ENCODE measurements at places on chromosomes 6 and 20.

DNA sequence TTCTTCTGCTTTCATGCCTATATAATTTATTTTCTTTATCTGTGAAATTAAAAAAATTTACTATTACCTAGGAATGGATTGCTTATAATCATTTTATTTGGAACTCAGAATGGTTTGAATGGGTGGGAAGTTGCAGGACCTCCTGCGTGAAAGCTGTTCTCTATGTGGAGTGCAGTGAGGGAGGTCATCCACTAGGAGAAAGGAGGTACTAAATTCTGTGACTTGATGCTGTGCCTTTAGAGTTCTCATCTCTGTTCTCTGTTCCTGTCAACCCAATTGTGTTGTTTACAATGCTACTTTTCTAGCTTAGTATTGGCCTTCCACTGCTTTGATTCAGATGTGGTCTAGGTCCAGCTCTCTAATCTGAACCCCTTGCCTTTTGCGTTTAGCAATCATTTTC lies 65.0 kb upstream of the HIVEP1 start:
- no peak for DNase-seq

GRCh38 chr6:84633771-84634170 lies 130.6 kb downstream of the TBX18 start:
- DNase-seq, result no peak

DNA sequence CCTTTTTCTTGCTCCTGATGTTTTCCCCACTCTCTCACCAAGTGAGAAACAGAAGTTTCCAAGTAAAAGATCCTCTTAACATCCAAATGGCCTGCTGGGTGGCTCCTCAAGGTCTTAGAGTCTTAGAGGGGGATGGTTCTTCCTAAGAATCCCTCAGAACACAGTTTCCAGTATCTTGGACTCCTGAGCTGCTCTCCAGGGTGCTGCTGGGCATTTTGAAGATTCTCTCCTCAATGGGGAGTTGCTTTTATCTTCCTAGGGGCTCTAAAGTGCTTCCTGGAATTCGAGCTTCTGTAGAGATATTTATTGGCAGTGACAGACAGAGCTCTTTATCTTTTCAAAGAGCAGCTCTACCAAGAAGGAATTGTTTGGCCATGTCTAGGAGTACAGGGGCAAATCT lies 70.8 kb upstream of the SLC35B3 start:
- no peak for DNase-seq

GRCh38 chr20:41074441-41074840 lies 45.8 kb downstream of the TOP1 start:
- no peak for DNase-seq

DNA sequence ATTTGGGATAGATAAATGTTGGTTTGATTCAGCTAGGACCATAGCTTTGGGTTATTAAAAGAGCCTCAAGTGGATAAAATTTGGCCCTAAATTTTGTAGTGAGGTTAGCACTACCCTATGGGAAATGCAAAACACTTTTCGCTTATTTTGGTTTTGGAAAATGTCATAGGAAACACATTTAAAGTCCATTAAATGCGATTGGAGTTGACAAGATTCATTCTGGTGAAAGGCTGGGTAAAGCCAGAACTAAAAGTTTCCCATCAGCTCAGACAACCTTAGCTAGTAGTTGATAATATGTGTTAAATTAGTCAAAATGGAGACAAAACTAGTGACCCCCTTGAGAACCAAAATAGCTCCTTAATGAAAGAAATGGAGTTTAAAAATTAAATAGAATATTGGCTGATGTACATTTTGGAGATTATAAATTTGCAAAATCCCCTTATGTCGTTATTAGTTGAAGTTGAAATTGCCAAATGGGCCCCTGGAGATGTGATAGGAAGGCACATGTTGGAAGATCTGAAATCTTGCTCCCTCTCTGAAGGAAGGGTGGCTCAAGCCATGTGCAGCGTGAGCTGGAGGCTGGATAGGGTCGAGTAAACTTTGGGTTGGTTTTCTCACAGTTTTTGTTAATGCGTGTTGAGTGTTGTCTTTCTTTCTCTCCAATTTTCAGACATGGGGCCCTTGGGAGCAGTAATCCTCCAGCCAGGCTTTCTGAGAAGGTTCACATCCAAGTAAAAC lies 72.8 kb downstream of the CD83 start:
- no peak for DNase-seq

DNA sequence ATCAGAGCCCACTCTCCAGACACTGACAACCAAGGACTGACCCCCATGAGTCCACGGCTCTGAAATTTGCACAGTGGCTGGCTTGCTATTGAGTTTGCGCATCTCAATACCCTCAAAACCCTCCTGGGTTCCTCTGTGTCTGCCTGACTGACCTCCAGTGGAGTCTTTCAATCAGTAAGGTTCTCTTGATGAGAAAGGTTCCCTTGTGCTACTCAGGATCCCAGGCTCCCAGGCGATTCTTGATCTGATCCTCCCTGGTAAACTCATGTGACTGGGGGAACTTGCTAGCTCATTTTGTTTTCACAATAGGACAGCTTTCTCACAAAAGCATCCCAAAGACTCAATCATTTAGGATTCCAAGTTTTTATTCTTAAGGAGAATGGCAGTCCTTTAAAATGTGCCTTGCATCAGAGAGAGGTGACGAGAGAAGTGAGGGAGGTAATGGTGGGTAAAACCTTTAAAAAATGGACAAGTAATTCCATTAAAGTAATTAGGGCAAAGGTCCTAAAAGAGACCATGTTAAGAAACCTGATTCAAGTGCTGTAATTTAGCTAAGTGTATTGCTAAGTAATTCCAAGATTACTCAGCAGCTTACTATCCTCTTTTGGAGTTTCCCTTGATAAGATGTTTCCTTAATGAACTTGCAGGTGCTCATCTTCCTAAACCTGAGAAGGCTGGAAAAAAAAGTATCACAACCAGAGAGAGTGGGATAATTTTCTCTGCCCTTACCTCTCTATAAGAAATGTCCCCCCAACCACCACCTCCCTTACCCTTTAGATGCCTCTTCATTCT lies 304.7 kb upstream of the SGK1 start:
- DNase-seq, result no peak

- peak; percentile 61 for DNase-seq
These were observed 1.4 kb downstream of the QKI start for GRCh38 chr6:163415620-163416556.

DNA sequence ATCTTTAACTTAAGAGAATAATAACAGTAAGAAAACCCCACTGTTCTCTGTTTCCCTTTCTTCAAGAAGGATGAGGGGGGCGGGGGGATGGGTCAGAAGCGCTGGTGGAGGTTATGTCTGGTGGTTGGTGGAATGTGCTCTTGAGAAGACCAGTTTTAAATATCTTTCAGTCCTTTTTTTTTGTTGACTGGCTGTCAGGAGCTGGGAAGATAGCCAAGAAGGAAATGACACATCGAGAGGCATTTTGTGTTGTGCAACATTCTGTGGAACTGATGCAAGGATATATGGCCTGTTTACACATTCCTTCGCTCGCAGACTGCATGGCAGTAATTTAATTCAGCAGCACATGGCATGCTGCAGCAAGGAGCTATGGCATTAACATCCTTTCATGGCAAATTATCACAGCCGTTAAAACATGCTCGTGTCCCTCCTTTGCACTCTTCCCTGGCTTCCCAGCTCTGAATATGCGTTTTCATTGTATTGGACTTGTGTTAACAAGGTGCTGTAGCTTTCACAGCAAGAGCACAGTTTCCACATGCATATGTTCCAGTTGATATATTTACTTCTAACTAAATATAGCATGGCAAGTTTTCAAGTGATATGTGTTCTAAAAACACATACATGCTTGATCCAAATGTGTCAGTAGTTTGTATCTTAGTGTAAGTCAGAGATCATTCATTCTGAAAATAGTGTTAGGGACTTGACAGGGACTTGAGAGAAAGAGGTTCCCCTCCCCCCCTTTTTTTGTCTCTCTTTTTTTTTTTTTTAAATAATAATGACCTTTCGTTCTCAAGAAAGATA lies 68.2 kb upstream of the SUPT3H start:
- peak; percentile 49 for DNase-seq

DNA sequence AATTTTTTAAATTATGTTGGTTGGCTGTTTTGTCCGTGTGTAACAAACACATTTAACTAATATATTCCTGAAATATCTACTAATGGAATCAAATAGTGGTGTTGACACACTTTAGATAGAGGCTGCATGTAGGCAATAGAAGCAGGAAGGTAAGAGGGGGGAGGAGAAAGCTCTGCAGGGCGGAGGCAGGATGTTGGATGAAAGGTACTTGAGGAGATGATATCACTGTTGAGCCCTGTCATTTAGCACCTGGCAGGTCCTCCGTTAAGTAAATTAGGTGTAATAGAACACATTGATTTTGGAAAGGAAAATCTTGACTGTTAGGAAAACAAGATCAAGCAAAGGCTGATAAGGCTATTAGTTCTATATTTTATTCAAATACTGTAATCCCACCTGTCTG lies 618.7 kb downstream of the PKHD1 start:
- DNase-seq, result no peak

- no peak for DNase-seq
These were observed 62.3 kb upstream of the GPR31 start for GRCh38 chr6:167219967-167220512.

DNA sequence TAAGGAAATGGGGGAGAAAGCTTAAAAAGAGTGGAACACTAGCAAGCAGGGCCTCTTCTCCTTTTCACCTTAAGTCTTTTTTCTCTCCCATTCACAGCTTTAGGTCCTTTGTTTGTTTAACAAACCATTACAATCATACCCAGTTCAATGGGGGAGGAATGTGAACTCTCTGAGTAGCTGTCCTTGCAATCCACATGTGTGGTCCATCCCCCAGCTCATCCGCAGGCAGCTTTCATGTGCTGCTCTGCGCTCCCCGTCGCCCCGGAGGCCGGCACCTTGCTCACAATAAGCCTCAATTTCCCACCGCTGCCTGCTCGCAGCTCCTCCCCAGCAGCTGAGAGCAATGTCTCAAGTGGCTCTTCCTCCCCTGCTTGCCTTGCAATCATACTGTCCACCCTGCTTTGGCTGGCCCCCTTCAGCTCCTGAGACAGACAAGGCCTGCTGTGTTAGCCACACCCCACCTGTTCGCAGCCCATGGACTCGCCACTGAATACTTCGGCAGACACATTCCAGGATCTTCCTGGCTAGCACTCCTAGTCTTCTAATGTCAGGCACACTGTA lies 49.1 kb downstream of the PLAGL1 start:
- no peak for DNase-seq

- DNase-seq, result peak; percentile 57
These were observed 763 bp downstream of the C6orf47 start for GRCh38 chr6:31659649-31660380.

GRCh38 chr6:5813625-5814027 lies 193.1 kb downstream of the NRN1 start:
- DNase-seq, result peak; percentile 33

DNA sequence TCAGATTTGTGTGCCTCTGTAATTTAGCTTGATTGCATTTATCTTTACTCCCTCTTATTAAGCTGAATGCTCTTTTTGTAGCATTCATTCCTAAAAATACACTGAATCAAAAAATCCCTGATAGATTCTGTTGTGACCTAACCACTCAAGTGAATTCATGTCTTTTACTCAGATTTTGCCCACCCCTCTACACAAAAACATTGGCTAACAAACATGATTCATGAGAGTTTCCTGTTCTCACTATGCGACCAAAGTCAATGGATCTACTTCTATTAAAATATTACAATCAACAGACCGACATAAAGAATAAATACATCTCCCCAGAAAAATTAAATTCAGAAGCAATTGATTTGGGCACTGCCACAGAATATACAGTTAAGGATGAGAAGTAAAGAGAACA lies 99.5 kb upstream of the THEMIS start:
- DNase-seq, result no peak

DNA sequence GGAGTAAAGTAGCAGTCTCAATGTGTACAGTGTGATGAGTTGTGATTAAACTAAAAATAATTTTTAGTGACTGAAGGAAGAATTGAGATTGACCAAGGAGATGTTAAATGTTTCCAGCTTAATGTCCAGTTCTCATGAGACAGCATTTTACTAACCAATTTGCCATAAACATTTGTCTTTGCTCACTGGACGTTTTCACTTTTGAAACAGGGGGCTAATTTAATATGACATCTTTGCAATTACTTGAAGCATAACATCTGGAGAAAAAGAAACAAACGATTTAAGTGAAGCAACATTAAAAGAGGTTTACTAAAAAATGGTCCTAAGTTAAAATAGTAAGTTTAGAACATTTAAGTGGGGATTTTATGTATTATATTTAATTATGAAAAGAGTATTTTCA lies 443.8 kb downstream of the BCKDHB start:
- DNase-seq, result no peak

DNA sequence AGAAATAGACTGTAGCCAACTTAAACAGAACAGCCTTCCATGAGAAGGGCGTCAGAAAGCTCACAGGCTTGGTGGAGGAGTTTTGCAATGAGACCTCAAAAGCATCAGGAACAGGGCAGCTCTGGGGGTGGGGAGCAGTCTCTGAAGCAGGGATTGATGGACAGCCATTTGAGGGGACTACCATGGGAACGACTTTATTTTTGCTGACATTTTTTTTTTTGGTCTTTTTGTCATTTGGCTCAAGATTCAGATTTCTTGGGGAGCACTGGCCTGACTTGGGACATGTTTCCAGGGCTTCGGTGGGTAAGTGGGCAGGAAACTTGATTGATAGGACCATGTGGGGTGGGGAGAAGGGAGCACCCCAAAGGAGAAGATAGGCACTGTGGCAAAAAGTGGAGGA lies 32.1 kb upstream of the SCP2D1 start:
- no peak for DNase-seq

- no peak for DNase-seq
These were observed 15.1 kb upstream of the SNRPB start for GRCh38 chr20:2485661-2486060.

DNA sequence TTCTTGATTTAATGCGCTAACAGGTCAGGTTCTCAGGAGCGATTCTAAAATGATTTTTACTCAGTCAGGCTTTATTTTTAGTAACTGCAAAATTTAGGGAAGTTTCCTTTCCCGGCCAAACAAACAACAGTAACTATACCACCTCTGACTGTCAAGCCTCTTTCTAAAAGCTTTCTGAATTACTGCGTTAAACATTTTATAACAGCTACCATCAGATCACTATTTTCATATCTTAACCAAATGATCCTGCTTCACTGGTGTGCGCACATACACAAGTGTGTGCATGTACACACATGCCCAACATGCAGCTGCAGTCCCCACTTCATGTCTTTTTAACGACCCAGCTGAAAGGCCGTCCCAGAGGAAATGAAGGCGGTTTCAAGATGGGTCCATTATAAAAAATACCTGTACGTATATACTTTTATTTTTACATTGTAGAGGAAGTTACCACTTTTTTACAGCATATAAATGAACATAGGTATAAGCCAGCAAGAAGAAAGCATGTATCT lies 25.0 kb downstream of the TMEM242 start:
- no peak for DNase-seq

DNA sequence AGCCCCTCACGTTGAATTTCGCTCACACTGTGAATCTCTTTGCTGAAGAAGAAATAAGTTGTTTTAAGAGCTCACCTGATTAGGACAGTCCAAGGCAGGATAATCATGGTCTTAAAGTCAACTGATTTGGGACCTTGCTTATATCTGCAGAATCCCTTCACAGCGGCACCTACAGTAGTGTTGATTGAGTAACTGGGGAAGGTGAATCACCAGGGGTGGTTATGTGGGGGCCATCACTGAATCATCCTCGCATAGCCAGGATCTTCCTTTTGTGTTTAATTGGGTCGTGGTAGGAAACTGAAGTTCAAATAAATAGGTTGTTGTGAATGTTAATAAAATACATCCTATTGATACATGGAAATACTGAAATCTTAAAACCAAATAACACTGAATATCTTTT lies 20.2 kb upstream of the MICA start:
- DNase-seq, result peak; percentile 24

GRCh38 chr6:151376440-151376839 lies 14.9 kb downstream of the ZBTB2 start:
- no peak for DNase-seq

Data from activated CD8-positive, alpha-beta T cell treated with anti-CD3 and anti-CD28 coated beads for 36 hours (primary cell).